ENCODE measurements at places on chromosomes 1 and 21.

DNA sequence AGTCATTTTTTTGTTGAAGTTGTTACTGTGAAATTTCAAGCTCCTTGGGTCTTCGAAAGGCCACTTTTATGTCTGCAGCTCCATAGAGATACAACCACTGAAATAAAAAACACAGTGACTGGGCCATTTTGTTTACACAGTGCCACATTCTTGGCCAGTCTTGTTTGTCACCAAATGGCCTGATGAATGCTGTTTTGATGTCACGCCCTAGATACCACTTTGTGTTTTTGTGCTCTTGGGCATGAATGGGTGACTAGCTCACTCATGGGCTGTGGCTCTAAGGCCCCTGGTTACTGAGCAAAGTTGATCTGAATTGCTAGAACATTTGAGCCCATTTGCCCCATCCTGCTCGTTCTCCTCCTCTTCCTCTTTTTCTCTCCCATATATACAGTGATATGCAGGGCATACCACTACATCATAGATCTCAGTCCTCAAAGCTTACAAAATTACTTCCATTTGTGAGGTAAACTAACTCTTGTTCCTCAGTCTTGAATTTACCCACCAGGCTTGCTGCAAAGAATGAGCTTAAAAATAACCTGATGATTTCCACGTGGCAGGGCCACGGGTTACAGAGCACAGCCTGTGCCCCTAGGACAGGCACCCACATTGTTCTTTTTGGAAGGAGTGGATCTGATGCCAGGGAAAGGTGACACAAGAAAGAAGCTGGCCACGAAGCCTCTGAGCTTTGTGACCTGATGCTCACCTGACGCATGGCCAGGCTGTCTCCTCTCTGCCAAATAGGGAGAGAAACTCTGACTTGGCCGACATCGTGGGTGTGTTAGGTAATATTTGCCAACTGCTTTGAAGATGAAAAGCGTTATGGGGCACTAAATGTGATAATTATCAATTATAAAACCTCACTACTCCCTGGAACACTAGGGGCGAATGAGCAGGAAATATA is 92.4 kb downstream of the RUNX1 start:
- no peak for DNase-seq

DNA sequence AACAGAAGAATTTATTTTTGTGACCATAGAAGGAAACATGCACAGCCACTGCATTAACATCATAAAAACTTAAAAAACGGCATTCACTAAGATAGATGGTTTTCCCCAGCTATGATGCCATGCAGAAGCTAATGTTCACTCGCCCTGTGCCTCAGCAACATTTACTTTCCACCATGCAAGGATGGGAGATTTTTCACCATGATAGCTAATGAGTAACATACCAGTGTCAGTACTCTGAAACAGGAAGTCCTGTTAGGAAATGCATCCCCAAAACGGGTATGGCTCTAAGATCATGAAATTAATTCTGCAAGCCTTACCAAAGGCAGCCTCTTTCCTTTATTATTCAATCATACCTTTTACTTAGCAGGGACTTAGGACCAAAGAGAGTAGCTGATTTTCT is 17.5 kb upstream of the VAMP3 start:
- DNase-seq, result no peak

GRCh38 chr1:29117381-29117780 is 6.3 kb downstream of the TMEM200B start:
- no peak for DNase-seq

GRCh38 chr1:20847611-20848080 is 60.5 kb upstream of the HP1BP3 start:
- DNase-seq, result no peak

- DNase-seq, result no peak
Observed at GRCh38 chr1:183841550-183841949, 36.6 kb downstream of the RGL1 start.

Measured in foreskin fibroblast (primary cell).